ENCODE measurements at places on chromosomes 6 and 20. TPM values are rescaled to one million over a fixed set of nuclear protein-coding genes. Genes with fewer than 3 reads are reported as not detected.

Gene ISM1
- not detected for total RNA-seq

Gene CDK19
- total RNA-seq: 7.5 TPM

Gene MUC22
- total RNA-seq: not detected

Gene GSTA2
- total RNA-seq: not detected

Gene SIRPB2
- total RNA-seq: not detected

Gene RAET1G
- 2.2 TPM for total RNA-seq

Gene BACH2
- 1.3 TPM for total RNA-seq

Gene MRPS18B
- 71.7 TPM for total RNA-seq

Gene OR2B6
- not detected for total RNA-seq

Gene PAX1
- total RNA-seq: not detected

Gene ADGB
- total RNA-seq: not detected

Gene TREM2
- total RNA-seq: not detected
